ENCODE measurements at places on chromosomes 12 and 14.

DNA sequence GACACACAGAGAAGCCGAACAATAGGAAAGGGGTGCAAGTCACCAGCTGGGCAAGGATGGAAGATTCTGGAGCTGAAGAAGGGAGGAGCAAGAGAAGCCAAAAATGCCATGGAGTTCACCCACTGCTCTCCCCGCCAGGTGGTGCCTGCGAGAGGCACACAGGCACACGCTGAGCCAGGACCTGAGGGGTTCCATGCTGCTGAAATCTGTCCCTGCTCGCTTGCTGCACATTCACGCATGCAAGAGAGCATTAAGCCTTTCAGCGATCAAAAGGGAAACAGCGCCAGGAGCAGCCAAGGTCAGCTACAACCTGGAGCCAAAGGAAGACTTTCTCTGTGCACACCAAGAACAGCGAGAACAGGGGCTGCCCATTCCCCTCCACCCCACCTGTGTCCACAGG is 104.1 kb downstream of the ANO2 start:
- DNase-seq: no peak

GRCh38 chr12:104910196-104910840 is 47.8 kb downstream of the SLC41A2 start:
- no peak for DNase-seq

DNA sequence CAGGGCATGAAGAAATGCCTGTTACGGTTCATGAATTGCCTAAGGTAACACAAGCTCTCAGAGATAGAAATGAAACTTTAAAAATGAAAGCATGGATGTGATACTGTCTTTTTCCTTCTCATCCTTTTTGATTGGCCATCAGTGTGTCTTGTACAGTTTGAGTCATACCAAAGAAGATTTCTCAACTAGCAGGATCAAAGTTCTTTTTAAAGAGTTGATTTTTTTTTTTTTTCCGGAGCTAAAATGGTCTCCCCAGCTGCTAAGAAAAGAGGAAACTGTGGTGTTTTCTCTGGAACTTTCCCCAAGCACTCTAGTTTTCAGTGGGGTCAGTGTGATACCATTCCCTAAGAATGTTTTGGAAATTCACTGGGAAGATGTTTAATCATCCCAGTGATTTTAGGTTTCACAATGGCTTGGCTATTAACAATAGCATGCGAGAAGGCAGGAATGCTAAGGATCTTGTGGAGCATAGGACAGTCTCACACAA is 105.0 kb downstream of the ETNK1 start:
- no peak for DNase-seq

GRCh38 chr12:101634724-101635123 is 40.0 kb downstream of the MYBPC1 start:
- DNase-seq: peak; percentile 38

DNA sequence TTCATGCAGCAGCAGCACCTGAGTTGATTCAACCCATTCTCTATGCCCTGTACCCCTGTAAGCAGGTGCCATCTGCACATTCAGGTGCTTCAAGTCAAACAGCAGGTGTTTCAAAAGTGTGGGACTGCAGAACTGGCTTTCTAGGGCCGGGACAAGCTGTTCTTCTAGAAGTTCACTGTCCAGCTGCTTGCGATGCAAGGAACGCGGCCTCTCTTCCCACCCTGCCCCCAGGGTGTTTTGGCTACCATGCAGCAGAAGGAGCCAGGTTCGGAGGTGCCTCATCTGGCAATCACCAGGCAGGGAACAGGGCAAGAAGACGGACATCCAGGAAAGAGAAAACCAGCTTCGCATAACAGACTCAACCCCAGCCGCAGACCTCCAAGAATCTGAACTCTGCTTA is 35.2 kb downstream of the TMEM132D start:
- no peak for DNase-seq

GRCh38 chr14:21861153-21861552 is 187.5 kb upstream of the OR4E1 start:
- no peak for DNase-seq

GRCh38 chr12:105341010-105341409 is 10.5 kb downstream of the C12orf75 start:
- DNase-seq: no peak

- DNase-seq: no peak
Measured at GRCh38 chr14:29222671-29223268, 456.2 kb downstream of the FOXG1 start.

DNA sequence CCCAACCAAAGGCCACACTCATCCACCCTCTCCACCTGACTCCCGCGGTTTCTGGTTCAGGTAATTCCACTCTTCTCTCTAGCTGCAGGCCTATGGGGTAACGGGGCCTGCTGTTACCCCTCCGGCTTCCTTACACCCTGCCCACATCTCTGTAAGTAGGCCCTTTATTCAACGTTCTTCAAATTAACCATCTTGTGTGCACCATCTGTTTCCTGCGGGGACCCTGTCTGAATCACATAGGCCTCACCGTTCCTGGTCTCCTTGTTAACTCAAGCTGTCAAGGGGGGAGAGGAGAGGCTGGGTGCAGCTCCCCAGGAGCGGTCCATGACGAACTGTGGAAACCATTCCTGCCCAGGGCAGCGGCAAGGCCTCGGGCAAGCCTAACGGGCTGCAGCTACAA is 9.3 kb upstream of the DLK1 start:
- DNase-seq: no peak

GRCh38 chr14:103418481-103418818 is 33.2 kb downstream of the MARK3 start:
- DNase-seq: no peak

DNA sequence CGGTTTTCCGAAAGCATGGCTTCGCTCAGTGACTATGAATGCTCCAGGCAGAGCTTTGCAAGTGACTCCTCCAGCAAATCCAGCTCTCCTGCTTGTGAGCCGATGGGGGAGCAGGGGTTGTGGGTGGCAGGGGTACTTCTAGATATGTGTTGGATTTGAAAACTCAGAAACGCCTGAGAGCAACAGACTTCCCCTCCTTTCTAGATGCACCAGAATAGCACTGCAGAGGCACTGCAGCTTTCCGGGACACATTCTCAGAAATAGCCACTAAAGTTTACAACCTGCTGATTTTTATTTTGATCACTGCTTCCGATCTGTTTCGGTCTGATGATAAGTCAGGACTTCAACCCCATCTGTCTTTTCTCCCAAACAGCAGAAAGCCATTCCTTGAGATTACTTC is 8.6 kb downstream of the TCP11L2 start:
- DNase-seq: no peak

- no peak for DNase-seq
Measured at GRCh38 chr12:80813820-80814219, 97.1 kb downstream of the MYF5 start.

GRCh38 chr12:68835333-68835908 is 27.4 kb downstream of the MDM2 start:
- no peak for DNase-seq

DNA sequence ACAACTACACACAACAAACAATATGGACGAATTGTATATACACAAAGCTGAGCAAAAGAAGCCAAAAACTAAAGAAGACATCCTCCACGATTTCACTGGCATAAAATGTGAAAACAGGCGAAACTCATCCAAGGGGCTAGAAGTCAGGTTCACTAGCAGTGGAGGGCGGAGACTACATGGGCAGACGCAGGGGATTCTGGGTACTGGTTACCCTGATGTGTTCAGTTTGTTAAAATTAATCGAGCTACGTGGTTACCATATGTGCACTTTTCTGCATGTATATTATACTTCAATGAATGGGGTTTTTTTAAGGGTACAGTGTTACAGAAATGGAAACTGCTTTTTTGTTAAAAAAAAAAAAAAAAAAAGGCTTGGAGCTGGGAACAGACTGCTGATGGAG is 12.3 kb downstream of the KDM2B start:
- DNase-seq: no peak

DNA sequence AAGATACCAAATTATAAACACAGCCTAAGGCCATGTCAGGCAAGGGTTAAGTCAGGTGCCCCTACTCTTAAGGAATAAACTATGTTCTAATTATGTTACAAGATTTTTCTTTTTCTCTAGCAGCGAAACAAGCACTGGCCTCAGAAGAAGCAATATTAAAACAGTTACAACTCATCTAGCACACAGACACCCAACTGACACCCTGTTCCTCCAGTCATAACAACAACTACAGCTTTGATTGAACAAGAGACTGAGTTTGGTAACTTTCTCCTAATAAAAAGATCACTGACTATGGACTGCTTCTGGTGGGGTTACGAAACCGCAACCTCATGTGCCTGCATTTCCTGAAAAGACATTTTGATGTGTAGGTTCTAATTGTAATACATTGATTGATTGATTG is 3.3 kb upstream of the DAO start:
- no peak for DNase-seq

- DNase-seq: no peak
Measured at GRCh38 chr14:20612403-20612802, 21.2 kb upstream of the RNASE12 start.

DNA sequence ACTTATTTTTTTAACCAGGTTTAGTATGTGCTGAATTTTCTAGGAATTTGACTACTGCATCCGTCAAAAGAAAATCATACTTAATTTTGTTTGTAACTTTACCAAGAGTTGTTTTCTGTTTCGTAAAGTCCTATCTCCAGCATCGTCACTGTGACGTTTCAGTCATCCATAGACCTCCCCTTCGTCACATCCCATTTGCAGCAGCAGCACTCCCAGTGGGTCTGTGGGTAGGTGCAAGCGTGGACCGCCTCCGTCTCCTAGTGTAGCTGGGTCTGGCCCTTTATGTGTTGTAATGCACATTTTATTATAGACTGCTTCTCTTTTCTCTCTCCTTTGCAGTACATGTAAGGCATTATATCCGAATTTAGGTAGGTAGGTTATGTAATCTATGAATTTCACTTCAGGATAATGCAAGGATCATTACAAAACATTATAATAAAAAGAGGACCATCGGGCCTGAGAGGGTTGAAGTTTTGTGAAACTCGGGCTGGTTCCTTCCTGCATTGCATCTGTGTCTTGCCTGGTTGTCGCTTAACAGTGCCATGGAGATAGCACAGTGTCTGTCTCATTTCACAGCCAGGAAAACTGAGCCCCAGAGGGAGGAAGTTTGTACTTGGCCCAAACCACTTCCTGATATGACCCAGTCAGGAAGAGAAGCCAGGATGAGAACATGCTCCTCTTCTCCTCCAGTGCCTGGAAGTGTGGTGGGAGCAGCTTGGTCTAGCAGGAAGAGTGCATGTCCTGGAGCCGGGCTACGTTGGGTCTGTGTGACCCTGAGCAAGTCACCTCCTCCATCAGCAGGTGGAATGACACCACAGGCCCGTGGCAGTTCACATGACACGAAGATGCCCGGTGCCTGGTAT is 41.3 kb downstream of the EVL start:
- DNase-seq: no peak

DNA sequence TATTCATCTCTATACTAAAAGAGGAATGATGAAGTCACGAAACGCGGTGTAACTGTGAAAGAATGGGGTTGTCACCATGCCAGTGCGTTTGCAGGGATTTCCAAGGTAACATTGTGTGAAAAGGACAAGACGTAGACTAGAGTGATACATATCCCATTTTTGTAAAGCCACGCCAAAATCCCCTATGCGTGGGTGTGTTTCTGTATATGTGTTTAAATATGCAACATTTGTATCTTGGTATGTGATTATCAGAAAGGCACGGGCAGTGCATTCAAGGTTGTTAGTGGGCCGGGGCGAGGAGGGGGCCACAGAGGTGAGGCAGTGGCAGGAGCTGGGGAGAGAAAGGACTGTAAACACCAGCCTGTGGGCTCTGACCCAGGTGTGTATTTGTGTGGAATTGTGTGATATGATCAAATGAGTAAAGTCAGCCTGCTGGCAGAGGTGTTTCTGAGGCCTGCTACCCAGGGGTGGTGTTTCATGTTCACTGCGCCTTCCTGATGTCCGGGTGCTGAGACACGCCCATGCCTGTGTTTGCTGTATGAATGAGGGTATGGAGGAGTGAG is 137.8 kb downstream of the ADGRD1 start:
- no peak for DNase-seq

DNA sequence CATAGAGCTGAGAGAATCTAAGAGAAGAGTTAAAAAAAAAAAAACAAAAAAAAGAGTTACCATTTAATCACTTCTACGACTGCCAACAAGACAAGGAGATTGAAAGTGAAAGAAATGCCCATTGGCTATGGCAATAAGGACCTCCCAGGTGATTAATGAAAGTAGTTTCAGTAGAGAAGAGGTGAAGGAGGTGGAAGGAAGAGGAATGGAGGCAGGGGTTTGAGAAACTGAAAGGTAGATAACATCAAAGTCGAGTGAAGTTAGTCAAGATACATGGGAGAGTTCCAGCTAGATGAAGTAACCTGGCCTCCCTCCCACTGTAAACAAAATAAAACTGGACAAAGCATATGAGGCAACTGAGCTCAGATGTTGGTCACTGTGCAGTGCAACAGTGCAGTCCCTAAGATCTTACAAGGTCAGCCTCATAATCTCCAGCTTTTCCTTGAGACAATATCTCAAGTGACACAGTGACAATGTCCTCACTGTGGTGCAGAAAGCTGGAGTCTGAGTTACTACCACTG is 118.0 kb upstream of the CCDC198 start:
- DNase-seq: no peak

- DNase-seq: no peak
Measured at GRCh38 chr12:3492793-3493042, 1.7 kb downstream of the PRMT8 start.

GRCh38 chr12:56020423-56021184 is at the start of gene IKZF4:
TSS of gene IKZF4 (plus strand) at chr12:56021043. CDS start at chr12:56021494, 451 bp downstream.
- DNase-seq: no peak

DNA sequence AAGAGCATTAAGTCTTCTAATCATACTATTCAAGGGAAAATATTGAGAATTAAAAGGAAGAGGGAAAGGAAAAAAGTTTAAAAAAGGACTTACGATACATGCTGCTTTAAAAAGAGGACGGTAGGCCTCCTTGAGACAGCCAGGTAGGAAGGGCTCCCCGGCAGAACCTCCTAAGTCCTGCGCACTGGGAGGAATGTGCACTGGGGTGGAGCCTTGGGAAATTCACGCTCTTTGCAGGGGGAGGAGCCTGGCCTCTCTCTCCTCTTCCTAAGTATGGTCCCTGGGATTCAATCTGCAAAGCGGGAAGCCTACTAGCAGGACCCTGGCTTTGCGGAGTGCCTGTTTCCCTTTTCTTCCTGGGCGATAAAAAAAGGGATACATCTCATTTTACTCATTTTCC is 553.0 kb downstream of the RPS29 start:
- DNase-seq: no peak

- no peak for DNase-seq
Measured at GRCh38 chr14:28468191-28469151, 298.1 kb upstream of the FOXG1 start.

DNA sequence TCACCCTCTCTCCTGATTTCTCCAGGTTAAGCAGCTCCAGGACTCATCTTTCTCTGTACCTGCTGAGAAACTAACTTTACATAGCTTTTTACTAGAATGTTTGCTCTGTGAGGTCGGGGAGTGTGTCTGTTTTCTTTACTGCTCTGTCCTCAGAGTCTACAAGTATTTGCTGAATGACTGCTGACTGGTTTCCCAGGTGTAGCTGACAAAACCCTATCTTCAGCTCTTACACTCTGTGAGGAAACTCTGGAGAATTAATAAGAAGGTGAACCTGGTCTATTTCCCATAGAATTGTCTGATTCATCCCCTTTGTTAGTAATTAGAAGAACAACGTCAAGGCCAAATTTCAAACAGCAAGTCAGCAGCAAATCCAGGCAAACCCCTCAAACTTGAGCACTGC is 226.8 kb downstream of the ZFP36L1 start:
- DNase-seq: no peak

GRCh38 chr14:60220084-60220483 is 28.9 kb upstream of the PPM1A start:
- DNase-seq: no peak

- DNase-seq: no peak
Measured at GRCh38 chr12:132364348-132364902, 35.0 kb upstream of the GALNT9 start.
